ENCODE measurements at places on chromosomes 12 and 14. TPM values are rescaled to one million over a fixed set of nuclear protein-coding genes. Genes with fewer than 3 reads are reported as not detected.

The TAS2R31 gene
- total RNA-seq = 3.1 TPM

DNA sequence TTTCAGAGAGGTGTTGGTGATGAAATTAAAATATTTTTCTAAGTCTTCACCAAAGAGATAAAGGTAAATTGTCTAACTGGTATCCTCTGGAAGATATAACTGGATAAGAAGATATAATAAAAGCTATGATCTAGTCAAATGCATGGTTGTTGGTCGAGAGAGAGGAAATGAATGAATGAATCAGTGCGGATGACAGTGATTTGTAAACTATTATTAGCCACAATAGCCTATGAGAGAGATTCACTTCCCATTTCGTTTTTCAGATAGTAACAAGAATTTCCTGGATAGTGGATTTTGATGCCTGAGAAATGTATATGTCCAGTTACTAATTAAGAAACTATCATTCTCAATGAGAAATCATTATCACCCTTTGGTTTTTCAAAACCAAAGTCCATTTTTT is 63.1 kb downstream of the HEATR5A start:
- no peak for DNase-seq
- no peaks in the 10 kb centered on the region for H3K27me3 ChIP-seq
- no peak overlapping the region for H3K27ac ChIP-seq
- peaks cover 7% of the 10 kb centered on the region for H3K4me1 ChIP-seq
- H3K36me3 ChIP-seq = peaks cover 9% of the 10 kb centered on the region

GRCh38 chr14:72947366-72948160 is 21.3 kb downstream of the DCAF4 start:
- no peaks in the 10 kb centered on the region for H3K27me3 ChIP-seq
- H3K36me3 ChIP-seq = peaks cover 15% of the 10 kb centered on the region
- H3K4me1 ChIP-seq = no peaks in the 10 kb centered on the region
- no peak overlapping the region for H3K4me3 ChIP-seq

GRCh38 chr12:91988086-91988923 is 157.3 kb downstream of the BTG1 start:
- H3K4me1 ChIP-seq = peaks cover 35% of the 10 kb centered on the region
- no peak for DNase-seq
- H3K27ac ChIP-seq = no peak overlapping the region
- no peaks in the 10 kb centered on the region for H3K36me3 ChIP-seq

The EMP1 gene
- 4.5 TPM for total RNA-seq

DNA sequence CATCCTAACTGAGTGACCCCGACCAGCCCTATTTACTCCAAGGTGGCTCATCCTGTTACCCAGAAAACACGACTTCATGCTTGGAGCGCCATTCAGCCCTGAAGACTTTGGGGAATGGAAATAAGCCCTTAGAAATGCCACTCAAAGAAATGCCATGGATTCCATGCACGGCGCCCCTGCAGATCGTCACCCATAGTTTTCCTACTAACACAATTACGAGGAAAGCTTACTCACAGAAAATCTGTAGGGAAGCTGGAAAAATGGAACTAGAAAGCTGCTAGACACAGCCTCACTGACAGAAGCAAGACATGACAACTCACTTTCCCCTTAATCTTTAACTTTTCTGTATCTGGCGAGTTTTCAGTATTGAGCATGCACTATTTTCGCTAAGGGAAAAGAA is 19.5 kb downstream of the NUAK1 start:
- no peaks in the 10 kb centered on the region for H3K27me3 ChIP-seq
- no peak overlapping the region for H3K27ac ChIP-seq
- no peaks in the 10 kb centered on the region for H3K36me3 ChIP-seq
- H3K4me1 ChIP-seq = no peaks in the 10 kb centered on the region

The TMBIM6 gene
- total RNA-seq = 431 TPM

DNA sequence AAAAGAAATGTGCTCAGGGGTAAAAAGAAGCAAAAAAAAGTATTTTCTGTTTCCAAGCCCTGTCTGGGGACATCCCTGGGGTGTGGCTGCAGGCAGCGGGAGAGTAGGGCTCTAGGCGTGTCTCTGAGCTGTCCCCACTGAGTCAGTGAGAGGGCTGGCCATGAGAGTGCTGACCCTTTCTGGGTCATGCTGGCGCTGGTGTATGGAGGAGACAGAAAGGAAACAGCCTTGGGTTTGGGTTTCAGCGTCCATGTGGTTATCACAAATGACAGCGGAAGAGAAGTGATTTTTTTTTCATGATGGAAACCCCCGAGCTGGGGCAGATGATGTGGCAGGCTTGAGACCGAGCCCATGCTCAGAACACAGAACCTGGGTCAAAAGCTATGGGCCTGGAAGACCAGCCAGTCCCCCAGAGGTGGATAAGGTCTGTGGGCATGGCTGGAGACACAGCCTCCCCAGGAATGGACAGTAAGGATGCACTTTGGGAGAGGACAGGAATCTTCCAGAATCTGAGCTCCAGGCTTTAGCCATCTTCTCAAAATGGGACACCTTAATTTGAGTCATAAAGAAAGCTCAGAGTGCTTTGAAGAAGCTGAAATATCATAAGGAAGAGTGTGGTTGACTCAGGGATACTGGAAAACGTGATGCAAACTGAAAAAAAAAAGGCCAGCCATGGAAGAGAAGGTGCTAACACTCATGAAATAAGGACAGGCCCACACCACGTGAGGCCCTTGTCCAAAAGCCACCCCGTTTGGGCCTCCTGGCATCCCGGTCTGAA is 36.2 kb downstream of the SYNE3 start:
- peaks cover 51% of the 10 kb centered on the region for H3K4me1 ChIP-seq
- no peaks in the 10 kb centered on the region for H3K27me3 ChIP-seq
- H3K27ac ChIP-seq = peak overlapping the region; percentile 61
- peaks cover 8% of the 10 kb centered on the region for H3K36me3 ChIP-seq

DNA sequence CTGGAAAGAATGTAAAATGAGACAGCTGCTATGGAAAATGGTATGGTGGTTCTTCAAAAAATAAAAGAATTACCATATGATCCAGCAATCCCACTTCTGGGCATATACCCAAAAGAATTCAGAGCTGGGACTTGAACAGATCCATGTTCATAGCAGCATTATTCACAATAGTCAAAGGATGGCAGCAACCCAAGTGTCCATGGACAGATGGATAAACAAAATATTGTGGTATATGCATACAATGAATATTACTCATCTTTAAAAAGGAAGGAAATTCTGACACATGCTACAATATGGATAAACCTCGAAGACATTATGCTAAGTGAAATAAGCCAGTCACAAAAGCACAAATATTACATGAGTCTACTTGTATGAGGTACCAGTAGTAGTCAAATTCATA is 9.1 kb downstream of the RAB2B start:
- no peak overlapping the region for H3K27ac ChIP-seq
- no peaks in the 10 kb centered on the region for H3K4me1 ChIP-seq
- H3K27me3 ChIP-seq = no peaks in the 10 kb centered on the region
- no peak overlapping the region for H3K4me3 ChIP-seq

DNA sequence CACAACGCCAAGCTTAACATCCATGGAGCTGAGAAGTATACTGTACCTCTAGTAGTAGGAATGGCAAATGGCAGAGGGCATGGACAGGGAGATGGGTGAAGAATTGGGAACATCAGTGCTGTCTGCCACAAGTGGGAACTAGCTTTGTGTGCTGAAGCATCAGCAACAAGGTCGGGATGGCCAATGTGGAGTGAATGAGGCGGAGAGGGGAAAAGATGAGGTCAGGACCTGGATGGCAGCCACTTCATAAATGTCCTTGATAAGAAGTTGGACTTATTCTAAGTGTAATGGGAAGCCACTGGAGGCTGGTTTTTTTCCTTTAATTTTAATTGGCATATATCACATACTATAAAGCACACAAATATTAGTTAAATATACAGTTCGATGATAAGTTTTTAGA is 21.9 kb upstream of the CLMN start:
- H3K4me3 ChIP-seq = no peak overlapping the region
- no peak overlapping the region for H3K27ac ChIP-seq
- H3K36me3 ChIP-seq = no peaks in the 10 kb centered on the region
- no peaks in the 10 kb centered on the region for H3K4me1 ChIP-seq

The CCER1 gene
- total RNA-seq = not detected

DNA sequence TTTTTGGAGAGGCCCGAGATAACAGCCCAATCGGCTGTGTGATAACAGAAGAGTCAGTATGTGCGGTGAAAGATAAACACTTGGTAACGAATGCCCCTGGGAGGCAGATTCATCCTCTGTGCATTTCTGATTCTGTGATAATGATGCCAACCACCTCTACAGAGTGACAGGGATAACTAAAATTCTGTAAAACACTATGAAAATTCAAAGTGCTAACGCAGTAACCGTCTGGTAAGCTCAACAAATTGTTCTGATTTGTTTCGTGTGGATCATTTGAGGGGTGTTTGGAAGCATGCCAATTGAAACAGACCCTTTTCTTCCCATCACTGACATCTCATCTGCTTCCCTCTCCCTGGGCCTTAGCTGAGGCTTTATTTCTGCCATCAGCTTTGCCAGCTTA is 76.3 kb downstream of the ESR2 start:
- no peaks in the 10 kb centered on the region for H3K27me3 ChIP-seq
- peaks cover 89% of the 10 kb centered on the region for H3K36me3 ChIP-seq
- no peak overlapping the region for H3K27ac ChIP-seq
- no peak overlapping the region for H3K4me3 ChIP-seq
- DNase-seq = no peak

The SLC17A8 gene
- total RNA-seq = not detected

- no peak for DNase-seq
- no peaks in the 10 kb centered on the region for H3K27me3 ChIP-seq
- H3K4me1 ChIP-seq = peaks cover 19% of the 10 kb centered on the region
- H3K36me3 ChIP-seq = no peaks in the 10 kb centered on the region
- H3K4me3 ChIP-seq = no peak overlapping the region
Measured at GRCh38 chr12:80087486-80088213, 11.7 kb upstream of the OTOGL start.

The ST8SIA1 gene
- 52.2 TPM for total RNA-seq

GRCh38 chr12:64680235-64680634 is 69.9 kb downstream of the RASSF3 start:
- peaks cover 100% of the 10 kb centered on the region for H3K4me1 ChIP-seq
- no peak overlapping the region for H3K4me3 ChIP-seq
- H3K27me3 ChIP-seq = no peaks in the 10 kb centered on the region
- no peak for DNase-seq
- H3K27ac ChIP-seq = peak overlapping the region; percentile 75

The KCNA5 gene
- total RNA-seq = not detected

GRCh38 chr12:68139001-68139400 is 20.5 kb downstream of the IFNG start:
- no peaks in the 10 kb centered on the region for H3K27me3 ChIP-seq
- no peak for DNase-seq
- H3K4me1 ChIP-seq = peaks cover 23% of the 10 kb centered on the region
- no peak overlapping the region for H3K4me3 ChIP-seq
- H3K27ac ChIP-seq = no peak overlapping the region

DNA sequence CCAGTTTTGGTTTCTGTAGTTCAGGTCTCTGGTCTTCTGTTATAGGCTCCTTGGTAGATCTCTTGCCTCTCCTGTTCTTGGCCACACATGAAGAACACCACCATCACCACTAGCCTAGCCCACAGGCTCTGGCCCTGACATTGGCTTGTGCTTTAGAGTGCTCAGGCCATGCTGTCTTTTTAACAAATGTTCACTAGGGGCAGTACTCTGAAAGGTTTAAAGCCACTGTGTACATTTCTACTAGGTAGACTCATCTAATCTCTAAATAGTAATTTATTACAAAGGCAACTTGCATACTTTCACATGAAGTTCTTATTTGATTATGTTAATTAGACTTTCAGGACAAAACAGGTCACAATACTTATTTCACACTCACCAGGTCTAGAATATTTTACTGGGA is 38.3 kb downstream of the PDE6H start:
- H3K4me1 ChIP-seq = no peaks in the 10 kb centered on the region
- DNase-seq = no peak
- no peak overlapping the region for H3K4me3 ChIP-seq
- no peaks in the 10 kb centered on the region for H3K27me3 ChIP-seq

The SALL2 gene
- total RNA-seq = 6.6 TPM

GRCh38 chr12:90977224-90977623 is 22.2 kb upstream of the CCER1 start:
- no peaks in the 10 kb centered on the region for H3K36me3 ChIP-seq
- DNase-seq = no peak
- no peak overlapping the region for H3K4me3 ChIP-seq
- no peaks in the 10 kb centered on the region for H3K27me3 ChIP-seq

DNA sequence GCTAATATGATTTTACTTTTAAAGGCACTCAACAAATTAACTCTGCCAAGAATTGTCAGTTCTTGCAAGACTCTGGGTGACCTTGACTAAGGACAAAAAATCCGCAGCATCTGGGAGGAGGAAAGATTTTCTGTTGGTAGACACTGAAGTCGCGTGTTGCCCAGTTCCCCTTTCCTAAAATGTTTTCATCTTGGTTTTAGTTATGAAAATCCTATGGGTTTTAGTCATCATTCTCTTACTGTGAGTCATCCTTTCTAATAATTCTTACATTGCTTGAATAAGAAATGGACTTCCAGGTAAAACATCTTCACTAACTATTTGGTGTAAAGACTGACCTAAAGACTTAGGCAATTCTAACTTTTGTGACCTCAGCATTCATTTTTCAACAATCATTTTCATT is 9.1 kb downstream of the GSG1 start:
- no peak overlapping the region for H3K27ac ChIP-seq
- no peaks in the 10 kb centered on the region for H3K27me3 ChIP-seq
- H3K4me3 ChIP-seq = no peak overlapping the region
- DNase-seq = no peak
- peaks cover 19% of the 10 kb centered on the region for H3K4me1 ChIP-seq

GRCh38 chr12:75341873-75342272 is 7.4 kb downstream of the GLIPR1L1 start:
- no peaks in the 10 kb centered on the region for H3K27me3 ChIP-seq
- no peak overlapping the region for H3K4me3 ChIP-seq
- H3K27ac ChIP-seq = no peak overlapping the region
- H3K36me3 ChIP-seq = no peaks in the 10 kb centered on the region
- no peaks in the 10 kb centered on the region for H3K4me1 ChIP-seq

The KRT3 gene
- total RNA-seq = not detected

DNA sequence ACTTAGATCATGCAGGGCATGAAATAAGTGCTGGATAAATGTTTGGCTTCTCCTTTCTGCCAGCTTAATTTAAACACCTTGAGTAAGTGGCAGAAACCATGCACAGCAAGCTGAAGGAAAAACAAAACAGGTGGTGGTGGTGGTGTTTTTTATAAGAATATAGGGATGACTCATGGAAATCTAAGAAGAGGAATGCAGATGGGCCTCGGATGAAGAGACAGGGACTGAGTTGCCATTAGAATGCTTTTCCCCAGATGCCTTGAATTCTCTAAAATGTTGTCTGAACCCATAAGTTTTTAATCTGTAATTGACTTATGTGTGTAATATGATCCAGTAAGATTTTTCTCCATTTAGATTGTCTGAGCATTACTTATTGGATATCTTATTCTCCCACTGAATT is 93.1 kb upstream of the ZDHHC17 start:
- no peaks in the 10 kb centered on the region for H3K4me1 ChIP-seq
- H3K27me3 ChIP-seq = no peaks in the 10 kb centered on the region
- H3K27ac ChIP-seq = no peak overlapping the region
- no peaks in the 10 kb centered on the region for H3K36me3 ChIP-seq

- H3K4me1 ChIP-seq = peaks cover 16% of the 10 kb centered on the region
- peak; percentile 84 for DNase-seq
- no peak overlapping the region for H3K4me3 ChIP-seq
- no peaks in the 10 kb centered on the region for H3K27me3 ChIP-seq
Measured at GRCh38 chr14:74608959-74609611, 3.0 kb downstream of the LTBP2 start.

GRCh38 chr12:9809866-9810265 is 17.4 kb upstream of the KLRF1 start:
- no peaks in the 10 kb centered on the region for H3K36me3 ChIP-seq
- H3K27ac ChIP-seq = no peak overlapping the region
- peaks cover 7% of the 10 kb centered on the region for H3K4me1 ChIP-seq
- no peak overlapping the region for H3K4me3 ChIP-seq
- DNase-seq = no peak

Data from CD4-positive, alpha-beta memory T cell (primary cell).